ENCODE measurements at places on chromosomes 12 and 14.

DNA sequence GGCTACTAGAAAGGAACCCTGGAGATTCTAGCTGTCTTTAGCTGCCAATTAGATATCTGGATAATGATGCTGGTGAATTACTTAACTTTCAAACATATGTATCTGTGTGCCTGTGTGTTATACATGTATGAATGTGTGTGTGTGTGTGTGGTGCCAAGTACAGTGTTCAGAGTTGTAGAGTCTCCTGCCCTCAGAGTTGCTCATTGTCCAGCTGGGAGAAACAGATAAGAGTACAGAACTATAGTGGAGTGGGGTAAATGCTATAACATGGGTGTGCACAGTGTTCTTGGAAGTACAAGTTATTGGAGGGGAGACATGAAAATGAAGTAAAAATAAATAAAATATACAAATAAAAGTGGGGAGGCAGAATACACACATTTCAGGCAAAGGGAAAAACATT, 23.6 kb upstream of the ADAM20 start:
- DNase-seq, result no peak

- no peak for DNase-seq
These were observed 37.0 kb upstream of the SAV1 start for GRCh38 chr14:50705026-50705593.

DNA sequence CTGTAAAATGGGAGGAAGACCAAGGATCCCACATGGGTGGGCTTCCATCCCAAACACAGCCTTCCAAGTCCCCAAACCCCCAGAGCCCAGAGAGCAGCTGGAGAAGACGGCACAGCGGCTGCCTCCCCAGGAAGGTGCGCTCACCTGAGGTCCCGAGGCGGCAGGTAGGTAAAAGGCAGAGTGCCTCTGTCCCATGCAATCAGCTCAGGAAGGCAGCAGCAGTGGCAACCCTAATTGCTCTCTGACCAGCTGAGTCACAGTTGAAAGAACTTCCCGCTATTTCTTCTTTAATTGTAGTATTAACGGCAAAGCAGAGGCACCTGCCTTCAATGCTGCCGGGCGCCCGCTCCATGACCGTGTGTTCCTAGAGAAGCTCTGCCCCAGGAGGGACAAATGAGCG, 91.1 kb upstream of the BCL11B start:
- no peak for DNase-seq

GRCh38 chr12:32264961-32265360, 134.4 kb upstream of the FGD4 start:
- peak; percentile 64 for DNase-seq

DNA sequence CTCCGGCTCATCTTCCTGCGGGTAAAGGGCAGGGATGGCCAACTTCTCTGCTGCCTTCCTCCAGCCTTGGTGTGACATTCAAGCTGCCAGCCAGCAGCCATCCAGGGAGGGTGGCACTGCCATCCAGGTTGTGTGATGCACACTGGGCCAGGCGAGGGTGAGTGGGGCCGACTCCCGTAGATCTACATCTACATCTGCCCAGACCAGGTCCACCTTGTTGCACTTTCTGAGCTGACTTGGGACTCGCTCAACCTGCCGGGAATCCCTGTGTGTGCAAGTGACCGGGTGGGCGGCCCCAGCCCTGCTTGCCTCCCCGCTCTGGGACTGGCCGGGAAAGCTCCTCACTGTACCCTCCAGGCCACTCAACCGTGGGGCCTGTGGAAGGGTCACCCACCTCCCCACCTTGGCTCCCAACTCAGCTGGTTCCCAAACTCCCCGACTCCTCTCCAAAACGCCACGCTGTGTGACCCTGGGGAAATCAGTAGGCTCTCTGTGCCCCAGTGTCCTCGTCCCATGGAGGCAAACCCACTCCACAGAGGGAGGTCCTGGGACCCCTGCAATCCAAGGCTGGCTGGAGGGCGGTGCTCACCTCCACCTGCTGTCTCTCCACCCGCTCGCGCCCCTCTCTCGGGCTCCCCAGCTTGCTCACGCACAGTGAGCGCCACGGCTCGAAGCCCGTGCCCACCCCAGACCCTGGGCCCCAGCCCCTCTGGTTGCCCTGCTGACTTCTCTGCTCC, 14.7 kb downstream of the JAG2 start:
- DNase-seq, result no peak

DNA sequence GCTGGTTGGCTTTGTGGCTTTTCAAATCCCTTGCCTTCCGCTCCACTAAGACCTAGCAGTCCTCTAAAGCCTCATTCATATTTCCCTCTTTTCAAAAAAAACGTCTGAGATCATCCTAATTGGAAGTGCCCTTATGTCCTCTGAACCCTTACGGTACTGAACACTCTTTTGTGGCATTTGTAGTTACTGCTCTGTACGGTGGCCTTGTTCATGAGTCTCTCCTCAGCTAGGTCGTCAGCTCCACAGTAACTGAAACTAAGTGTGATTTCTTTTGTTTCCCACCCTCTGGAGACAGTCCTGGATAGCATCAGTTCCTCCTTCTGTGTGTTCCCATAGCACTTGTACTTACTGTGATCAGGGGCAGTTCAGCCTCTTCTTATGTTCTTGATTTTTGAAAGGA, 49.7 kb downstream of the DAAM1 start:
- DNase-seq, result no peak

DNA sequence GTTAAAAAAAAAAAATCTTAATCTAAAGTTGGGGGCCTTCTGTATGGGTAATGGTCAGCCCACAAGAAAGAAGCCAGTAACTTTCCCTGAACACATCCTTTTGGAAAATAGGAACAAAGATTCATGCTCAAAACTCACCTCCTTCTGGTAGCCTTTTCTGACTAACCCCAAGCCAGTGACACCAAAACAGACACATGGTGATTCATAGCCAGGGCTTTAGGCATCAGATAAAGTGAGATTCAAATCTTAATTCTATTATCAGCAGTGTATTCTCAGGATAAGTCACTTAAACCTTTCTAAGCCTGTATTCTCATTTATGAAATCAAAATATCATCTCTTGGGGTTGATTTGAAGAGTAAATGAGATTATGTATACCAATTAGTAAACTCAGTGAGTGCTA, 4.9 kb downstream of the ATP5MC2 start:
- DNase-seq, result no peak

- DNase-seq, result no peak
These were observed 19.6 kb downstream of the OTUB2 start for GRCh38 chr14:94045563-94046345.

DNA sequence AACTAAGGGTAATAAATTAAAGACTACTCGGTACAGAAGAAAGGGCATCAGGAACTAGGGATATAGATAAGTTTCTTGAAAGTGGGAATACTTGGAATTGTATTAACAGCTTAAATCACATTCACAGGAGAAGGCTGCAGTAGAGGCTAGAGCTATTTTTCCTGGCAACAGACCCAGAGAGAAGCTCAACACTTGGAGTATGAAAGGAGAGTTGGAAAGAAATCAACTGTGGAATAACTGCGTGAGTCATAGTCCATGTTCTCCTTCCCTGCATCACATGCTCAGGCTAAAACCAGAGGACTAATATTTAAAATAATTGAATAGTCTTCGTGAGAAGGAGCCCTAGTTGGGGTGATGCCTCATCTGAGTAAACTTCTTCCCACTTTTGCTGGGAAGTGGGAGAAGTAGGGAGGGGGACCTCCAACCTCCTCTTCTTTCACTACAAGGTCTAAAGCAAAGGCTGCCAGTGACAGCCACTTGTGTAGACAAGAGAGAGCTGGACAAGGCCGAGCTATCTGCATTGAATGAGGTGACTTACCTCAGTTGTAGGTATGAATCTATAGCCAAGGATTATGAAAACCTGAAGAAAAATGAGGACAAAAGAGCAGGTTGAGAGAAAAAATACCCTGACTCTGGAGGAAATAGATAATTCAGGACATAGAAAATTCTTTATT, 32.7 kb downstream of the DYRK2 start:
- peak; percentile 98 for DNase-seq

DNA sequence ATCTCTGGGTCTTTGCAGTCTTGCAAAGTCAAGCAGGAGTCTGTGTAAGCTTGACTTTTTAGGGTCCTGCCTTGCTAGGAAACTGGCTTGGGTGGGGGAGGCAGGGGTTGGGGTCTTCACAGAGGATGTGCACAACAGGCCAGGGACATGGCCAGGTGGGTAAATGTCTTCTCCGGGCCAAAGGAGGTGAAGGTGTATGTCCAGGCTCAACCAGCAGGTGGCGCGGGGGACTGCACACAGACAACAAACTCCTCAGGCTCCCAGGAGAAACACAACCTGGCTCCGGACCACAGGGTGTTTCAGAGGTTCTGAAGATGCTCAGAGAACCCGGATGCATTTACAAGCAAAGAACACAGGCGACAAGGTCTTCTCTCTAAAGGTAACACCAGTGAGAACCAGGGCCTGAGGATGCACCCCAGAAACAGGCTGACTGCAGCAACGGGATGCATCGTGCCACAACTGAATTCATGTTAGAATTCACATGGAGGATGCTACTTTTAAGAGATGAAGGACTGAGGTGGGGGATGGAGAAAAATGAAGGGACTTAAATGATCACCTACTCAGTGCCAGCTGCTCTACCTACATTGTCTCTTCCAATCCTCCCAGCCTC, 56.0 kb downstream of the PLEKHG3 start:
- peak; percentile 25 for DNase-seq

GRCh38 chr14:60212503-60213371, 36.3 kb upstream of the PPM1A start:
- no peak for DNase-seq

DNA sequence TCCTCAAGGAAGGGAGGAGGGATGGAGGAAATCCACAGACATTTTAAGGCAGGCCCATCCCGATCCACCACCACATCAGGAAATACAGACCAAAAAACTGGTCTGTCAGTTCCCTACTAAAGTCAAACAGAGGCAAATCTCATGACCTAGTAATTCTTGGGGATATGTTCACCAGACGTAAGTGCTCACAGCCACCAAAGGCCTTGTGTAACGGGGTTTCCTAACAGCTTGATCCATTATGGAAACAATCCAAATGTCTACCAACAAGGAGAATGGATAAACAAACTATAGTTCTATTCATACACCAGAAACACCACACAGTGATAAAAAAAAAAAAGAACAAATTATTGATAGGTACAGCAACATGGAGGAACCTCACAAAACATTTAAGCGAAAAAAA, 72.9 kb downstream of the PRKAB1 start:
- DNase-seq, result no peak

GRCh38 chr14:52840877-52841276, 49.5 kb upstream of the GNPNAT1 start:
- DNase-seq, result peak; percentile 31

- DNase-seq, result no peak
These were observed 14.2 kb upstream of the STYK1 start for GRCh38 chr12:10688042-10688441.

GRCh38 chr12:126384026-126384564, 1318.9 kb downstream of the AACS start:
- no peak for DNase-seq

- DNase-seq, result no peak
These were observed 139.5 kb upstream of the OTX2 start for GRCh38 chr14:56949828-56950227.

GRCh38 chr12:123572391-123572790, 12.0 kb upstream of the TMED2 start:
- no peak for DNase-seq

- DNase-seq, result peak; percentile 18
These were observed 9.2 kb downstream of the GLIPR1 start for GRCh38 chr12:75489613-75490210.

GRCh38 chr14:79483477-79484388, 727.6 kb downstream of the DIO2 start:
- DNase-seq, result peak; percentile 60

DNA sequence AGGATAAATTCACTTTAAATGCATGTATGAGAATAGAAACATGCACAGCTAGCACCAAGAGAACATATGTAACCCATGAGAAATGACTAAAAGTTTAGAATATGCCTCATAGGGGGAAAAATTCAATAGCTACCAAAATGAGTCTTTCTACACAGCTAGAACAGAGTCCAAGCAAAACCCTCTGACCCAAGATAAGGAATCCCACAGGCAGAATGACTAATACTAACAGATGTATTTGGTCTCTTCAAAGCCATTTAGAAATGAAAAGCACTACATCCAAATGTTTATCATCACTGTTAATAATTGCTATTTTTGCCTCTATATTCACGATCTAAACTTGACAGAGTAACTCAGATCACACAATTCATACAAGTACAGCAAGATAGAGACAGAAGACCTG, 44.0 kb downstream of the KICS2 start:
- DNase-seq, result peak; percentile 87

GRCh38 chr12:21472197-21472823, 29.1 kb downstream of the RECQL start:
- DNase-seq, result no peak

DNA sequence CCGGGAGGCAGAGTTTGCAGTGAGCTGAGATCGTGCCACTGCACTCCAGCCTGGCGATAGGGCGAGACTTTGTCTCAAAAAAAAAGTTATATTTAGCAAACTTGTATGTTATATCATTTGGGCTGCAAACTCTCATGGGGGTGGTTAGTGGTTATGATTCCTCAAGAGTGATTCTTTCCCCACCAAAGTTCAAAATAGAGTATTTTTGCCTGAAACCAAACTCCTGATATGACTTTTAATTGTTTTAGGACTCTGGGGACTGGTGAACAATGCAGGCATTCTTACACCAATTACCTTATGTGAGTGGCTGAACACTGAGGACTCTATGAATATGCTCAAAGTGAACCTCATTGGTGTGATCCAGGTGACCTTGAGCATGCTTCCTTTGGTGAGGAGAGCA, 18.6 kb downstream of the HSD17B6 start:
- DNase-seq, result no peak

DNA sequence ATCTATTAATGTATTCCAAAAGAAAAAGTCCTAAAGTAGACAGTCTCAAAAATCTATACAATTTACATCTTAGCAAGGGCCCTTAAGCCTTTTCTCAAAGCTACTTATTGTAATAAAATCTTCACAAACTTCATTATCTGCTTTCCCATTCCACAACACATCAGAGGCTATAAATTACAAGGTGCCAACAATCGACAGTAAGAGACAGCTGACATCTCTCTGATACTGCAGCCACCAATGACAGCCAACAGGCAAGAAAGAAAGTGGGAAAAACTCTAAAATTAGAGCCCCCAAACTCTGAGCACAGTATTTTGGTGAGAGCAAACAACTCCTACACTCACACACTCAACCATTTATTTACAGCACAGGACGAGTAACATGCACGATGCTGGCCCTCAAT, 2.2 kb downstream of the ANGEL1 start:
- DNase-seq, result no peak

- DNase-seq, result peak; percentile 65
These were observed 615.2 kb downstream of the RPS29 start for GRCh38 chr14:48970943-48971342.

- DNase-seq, result no peak
These were observed 207.3 kb upstream of the PRKD1 start for GRCh38 chr14:30134936-30135335.

GRCh38 chr14:35158951-35159653, 36.8 kb downstream of the PRORP start:
- no peak for DNase-seq

Measured in fibroblast of skin of abdomen (primary cell).